ENCODE measurements at places on chromosomes 1 and 21.

GRCh38 chr1:5572794-5573193 lies 419.4 kb downstream of the NPHP4 start:
- DNase-seq, result no peak

GRCh38 chr1:89310505-89310904 lies 37.8 kb upstream of the GBP5 start:
- peak; percentile 44 for DNase-seq

DNA sequence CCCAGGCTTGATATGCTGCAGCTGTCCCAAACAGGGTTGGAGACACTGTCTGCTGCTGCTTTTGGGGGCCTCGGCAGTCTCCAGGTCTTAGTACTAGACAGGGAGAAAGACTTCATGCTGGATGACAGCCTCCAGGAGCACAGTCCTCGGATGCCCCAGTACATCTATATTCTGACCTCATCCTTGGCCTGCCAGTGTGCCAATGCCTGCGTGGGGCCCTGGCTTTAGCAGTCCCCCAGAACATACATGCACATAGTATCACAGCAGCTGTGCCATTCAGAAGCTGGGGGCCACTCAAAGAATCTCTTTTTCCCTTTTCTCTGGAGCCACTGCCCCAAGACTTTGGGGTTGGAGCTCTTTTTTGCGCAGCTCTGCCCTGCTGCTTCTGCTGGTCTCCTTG lies 4.4 kb upstream of the ZSCAN20 start:
- DNase-seq, result no peak

GRCh38 chr1:156696755-156697154 lies 8.6 kb downstream of the CRABP2 start:
- no peak for DNase-seq

DNA sequence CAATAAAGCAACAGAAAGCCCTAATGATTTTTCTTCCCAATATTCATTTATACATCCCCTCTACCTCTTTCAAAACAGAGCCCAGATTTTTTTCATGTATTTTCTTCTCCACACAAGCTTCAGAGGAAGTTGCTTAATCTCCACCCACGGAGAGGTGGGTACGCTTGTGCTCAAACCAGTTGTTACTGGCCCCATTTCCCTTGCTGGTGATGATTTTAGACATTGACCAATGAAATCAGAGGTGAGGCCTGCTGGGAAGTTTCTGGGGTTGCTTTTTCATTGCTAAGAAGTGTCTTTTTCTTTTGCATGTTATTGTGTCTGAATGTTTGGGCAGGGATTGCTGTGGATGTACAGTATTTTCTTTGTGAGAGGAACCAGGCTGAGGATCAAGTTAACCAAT lies 448.1 kb upstream of the B3GALT2 start:
- no peak for DNase-seq

GRCh38 chr1:70333245-70333644 lies 21.3 kb downstream of the ANKRD13C start:
- DNase-seq, result no peak

GRCh38 chr1:171904778-171905450 lies 63.6 kb downstream of the DNM3 start:
- DNase-seq, result no peak

DNA sequence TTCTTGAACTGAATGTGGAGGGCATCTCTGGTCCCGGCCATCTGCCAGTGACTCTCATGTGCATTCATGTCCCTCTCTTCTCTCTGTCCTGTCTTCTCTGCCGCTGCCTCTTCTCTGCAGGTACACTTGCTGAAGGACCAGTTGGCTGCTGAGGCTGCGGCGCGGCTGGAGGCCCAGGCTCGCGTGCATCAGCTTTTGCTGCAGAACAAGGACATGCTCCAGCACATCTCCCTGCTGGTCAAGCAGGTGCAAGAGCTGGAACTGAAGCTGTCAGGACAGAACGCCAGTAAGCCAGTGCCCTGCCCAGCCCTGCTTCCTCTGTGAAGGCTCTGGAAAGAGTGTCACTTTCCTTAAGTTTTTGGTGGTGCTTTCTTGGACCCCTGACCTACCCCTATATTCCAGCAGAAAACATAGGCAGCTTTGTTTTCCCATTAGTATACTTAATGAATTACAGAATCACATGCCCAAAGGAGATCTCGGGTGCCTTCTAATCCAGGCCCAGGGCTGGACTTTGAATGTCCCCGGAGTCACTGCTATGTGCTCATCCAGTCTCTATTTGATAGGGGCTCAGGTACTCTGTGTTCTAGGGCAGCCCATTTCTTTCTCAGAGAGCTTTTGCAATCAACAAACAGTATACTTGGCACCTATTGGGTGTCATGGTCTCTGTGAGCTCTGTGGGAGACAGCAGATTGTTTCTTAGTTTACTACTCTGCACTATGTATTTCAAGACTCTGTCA lies 11.2 kb downstream of the SPATA46 start:
- DNase-seq, result no peak

DNA sequence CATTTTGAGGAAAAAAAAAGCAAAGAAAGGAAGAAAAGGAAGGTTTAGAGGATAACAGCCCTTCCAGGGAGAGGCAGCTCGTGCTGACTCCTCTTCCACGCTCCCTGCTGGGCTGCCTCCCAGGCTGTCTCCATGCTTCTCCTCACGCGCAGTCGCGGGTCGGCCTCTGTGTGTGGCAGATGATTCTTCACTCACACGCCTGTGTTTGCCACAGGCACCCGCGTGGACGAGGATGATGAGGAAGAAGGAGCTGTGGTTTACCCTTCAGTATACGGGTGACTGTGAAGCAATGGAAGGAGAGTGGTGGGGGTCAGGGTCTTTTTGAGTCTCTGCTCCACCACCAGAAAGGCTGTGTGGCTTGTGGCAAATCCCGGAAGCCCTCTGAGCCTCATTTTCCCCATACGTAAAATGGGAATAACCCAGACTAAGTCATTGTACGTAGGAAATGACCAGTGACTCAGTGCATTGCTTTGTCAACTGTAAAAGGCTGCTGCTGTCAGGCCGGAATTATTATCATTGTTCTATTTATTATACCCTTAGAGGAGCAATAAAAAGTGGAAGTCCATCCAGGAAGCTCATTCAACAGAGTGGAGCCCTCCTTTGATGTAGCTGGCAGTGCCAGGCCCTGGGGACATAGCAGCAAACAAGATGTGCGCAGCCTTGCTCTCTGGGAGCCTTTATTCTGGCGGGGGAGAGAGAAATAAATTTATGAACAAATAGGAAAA lies 11.9 kb upstream of the SH2D2A start:
- DNase-seq, result no peak

GRCh38 chr1:82565546-82565945 lies 764.8 kb downstream of the ADGRL2 start:
- DNase-seq, result peak; percentile 71

- DNase-seq, result no peak
Measured at GRCh38 chr1:190739926-190740325, 262.3 kb upstream of the BRINP3 start.

DNA sequence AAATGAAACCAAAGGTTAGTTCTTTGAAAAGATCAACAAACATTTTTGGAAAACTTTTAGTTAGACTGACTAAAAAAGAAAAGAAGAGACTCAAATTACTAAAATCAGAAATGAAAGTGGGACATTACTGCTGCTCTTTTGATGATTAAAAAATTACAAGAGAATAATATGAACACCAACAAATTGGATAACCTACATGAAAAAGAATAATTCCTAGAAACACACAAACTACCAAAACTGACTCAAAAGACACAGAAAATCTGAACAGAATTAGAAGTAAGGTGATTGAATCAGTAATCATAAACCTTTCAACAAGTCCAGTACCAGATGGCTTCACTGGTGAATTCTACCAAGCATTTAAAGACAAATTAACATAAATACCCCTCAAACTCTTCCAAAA lies 5.6 kb downstream of the KIFAP3 start:
- DNase-seq, result no peak

- DNase-seq, result peak; percentile 51
Measured at GRCh38 chr1:28510273-28510969, 4.6 kb downstream of the RCC1 start.

DNA sequence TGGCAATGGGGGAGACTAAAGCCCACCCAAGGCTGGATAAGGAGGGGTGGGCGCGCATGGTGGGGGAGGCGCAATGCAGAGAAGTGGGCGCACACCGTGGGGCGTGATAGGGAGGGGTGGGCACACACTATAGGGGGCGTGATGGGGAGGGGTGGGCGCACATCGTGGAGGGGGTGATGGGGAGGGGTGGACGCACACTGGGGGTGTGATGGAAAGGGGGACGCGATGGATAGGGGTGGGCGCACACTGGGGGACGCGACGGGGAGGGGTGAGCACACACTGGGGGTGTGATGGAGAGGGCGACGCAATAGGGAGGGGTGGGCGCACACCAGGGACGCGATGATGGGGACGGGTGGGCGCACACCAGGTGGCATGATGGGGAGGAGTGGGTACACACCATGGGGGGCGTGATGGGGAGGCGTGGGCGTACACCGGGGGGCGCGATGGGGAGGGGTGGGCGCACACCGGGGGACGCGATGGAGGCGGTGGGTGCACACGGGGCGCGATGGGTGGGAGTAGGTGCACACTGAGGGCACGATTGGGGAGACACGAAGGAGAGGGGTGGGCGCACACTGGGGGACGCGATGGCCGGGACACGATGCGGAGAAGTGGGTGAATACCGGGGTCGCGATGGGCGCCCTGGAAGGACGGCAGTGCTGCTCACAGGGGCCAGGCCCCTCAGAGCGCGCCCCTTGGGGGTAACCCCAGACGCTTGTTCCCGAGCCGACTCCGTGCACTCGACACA lies 929 bp downstream of the SUMO3 start:
- no peak for DNase-seq

DNA sequence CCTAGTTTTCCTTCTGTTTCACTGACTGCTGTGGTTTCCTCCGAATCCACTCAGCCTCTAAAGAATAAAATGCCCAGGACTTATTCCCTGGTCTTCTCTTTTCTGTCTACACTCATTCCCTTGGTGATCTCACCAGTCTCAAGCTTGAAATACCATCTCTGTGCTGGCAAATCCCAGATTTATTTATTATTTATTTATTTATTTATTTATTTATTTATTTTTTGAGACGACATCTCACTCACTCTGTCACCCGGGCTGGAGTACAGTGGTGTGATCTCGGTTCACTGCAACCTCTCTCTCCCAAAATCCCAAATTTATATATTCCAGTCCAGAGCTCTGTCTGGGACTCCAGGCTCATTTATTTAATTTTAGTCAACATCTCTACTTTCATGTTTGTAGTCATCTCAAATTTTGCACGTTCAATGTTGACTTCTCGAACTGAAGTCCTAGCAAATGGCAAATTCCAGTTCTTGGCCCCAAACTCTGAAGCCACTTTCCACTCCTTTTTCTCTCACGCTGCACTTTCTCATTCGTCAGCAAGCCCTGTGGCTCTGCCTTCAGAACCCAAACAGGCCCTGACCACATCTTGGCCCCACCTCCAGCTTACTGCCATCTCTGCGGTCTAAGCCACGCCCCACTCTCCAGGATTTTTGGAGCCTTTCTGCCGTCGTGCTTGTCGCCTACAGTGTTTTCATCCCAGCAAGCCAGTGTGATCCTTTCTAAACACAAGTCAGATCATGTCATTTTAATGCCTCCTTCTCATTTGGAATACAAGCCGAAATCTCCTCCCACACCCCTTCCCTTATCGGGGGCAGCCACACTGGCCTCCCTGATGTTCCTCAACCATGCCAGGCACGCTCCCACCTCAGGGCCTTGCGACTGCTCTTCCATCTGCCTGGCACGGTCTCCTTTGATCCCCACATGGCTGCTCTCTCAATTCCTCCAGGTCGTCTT lies 14.2 kb upstream of the TENT5B start:
- DNase-seq, result peak; percentile 82

DNA sequence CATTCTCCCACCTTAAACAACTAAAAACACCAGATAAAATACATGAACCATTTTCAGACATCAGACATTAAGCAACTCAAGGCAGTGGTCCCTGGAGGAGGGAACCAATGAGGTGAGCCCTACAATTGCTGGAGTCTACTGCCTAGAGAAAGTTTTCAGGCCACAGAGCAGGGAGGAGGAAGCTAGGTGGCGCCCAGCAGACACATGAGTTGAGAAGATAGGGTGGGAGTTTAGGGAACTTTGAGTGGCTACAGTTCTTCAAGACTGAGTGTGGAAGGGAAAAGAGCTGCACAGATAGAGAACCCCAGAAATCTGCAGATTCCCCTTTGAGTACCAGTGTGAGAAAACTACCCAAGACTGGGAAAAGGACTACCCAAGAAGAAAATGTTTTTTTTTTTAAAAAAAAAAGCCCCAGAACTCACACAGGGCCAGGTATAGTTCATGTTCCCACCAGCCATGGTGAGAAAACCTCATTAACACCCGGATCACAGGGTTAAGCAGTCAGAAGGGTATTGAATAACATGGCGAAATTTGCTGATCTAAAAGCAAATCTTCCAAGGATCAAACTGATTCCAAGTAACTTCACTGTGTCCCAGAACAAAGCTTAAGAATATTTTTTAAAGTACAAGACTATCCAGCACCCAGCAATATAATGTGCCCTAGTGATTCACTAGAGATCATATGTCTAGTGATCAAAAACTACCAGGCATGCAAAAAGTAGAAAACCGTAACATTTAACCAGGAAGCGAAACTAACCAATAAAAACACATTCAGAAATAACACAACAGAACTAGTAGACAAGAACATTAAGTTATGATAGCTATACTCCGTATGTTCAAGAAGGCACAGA lies 12.0 kb downstream of the ALDH9A1 start:
- no peak for DNase-seq

GRCh38 chr1:66984491-66984890 lies 59.7 kb downstream of the MIER1 start:
- no peak for DNase-seq

GRCh38 chr1:202964791-202965410 lies 2.2 kb downstream of the CYB5R1 start:
- DNase-seq, result peak; percentile 26

GRCh38 chr1:180231506-180231921 lies 1.4 kb downstream of the LHX4 start:
- no peak for DNase-seq

- DNase-seq, result no peak
Measured at GRCh38 chr1:81463936-81464837, 336.5 kb upstream of the ADGRL2 start.

GRCh38 chr1:211231873-211232272 lies 27.3 kb upstream of the RCOR3 start:
- DNase-seq, result no peak

DNA sequence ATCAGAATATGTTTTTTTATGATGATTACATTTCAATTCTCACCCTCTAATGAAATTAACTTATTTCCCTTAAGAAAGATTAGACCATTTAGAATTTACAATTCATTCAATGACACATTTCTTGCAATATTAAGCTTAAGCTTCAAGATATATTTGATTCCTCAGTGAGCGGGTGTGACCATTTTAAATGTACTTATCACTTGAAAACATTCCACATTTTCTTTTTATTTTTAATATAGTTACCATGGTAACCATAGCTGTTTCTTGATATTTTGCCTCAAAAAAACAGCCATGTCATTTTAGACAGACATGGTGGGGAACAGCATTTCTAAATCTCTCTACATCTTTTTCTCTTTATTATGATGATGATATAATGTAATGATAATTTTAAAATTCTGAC lies 1029.0 kb upstream of the B3GALT2 start:
- no peak for DNase-seq

GRCh38 chr21:22201126-22201525 lies 1202.9 kb downstream of the NCAM2 start:
- DNase-seq, result no peak

All from AG10803 (cell line).